Activated naive CD4-positive, alpha-beta T cell treated with Interleukin-2 at 50 U/mL for 16 hours (primary cell): ENCODE measurements at places on chromosomes 5 and 9.

GRCh38 chr5:135392256-135392655 lies 6.8 kb downstream of the MACROH2A1 start:
- no peak for DNase-seq

DNA sequence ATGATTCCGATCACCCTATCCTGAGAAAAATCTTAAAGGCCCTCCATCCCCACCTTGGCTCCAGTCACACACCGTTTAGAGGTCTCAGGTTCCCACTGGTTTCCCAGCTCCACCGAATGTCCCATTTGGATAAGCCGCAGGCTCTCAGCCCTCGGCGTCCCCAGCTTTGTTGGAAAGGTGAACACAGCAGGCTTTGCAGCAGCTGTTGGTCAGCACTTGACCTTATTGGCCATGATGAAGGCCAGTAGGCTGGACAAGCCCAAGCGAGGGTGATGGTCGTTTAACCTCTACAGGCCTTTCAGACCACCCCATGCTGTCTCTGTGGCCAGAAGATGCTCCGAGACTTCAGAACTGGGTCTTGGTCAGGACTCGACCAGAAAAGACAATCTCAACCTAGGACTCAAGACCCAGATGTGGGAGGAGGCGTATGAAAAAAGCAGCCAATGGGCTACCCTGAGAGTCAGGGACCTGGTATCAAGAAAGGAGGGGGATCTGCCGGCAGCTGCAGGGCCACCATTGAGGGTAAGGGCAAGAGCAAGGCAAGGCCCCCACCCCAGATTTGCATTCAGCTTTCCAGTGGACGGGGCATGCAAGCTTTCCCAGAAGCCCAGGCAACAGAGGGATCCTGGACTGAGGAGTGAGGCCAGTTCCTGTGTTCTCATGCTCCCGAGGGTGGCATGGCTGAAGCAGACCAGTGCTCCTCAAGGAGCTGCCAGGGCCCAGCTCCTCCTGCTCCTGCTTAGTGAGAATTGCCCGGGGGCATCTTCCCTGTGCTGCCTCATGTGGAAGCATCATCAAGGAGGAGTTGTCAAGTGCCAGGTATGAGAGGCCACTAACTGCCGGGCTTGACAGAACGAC lies 13.4 kb downstream of the UBE2QL1 start:
- no peak for DNase-seq

GRCh38 chr5:140214831-140215230 lies 39.8 kb downstream of the CYSTM1 start:
- no peak for DNase-seq

- DNase-seq: no peak
Measured at GRCh38 chr5:72661405-72661804, 154.2 kb upstream of the ZNF366 start.

- no peak for DNase-seq
Measured at GRCh38 chr5:130424341-130424740, 520.1 kb downstream of the CHSY3 start.

DNA sequence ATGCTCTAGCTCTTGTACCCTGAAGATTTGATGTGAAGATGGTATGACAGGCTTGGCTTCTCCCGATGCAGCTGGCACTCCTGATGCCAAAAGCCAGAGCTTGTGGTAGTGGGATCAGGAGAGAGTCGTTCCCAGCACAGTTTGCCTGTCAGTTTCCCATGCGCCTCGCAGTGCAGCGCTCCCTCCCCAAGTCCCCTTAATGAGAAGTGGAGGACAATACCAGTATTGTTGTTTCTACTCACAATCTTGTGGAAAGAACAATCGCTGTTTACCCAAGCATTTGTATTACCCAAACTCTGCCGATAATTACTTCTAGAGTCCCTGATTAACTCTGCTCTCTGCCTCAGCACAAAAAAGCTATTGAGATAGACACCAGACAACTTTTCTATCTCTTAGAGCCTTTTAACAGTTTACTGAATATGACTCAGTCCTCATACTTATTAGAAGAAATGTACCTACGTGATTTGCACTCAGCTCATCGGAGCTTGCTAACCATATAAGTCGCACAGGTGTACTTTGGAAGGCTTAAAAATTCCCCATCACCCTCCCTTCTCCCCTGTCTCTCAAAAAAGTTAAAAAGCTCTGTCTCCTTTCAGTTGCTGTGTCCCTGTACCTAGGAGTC lies 283.2 kb upstream of the TMEM161B start:
- no peak for DNase-seq

GRCh38 chr9:119596703-119597102 lies 227.5 kb upstream of the BRINP1 start:
- no peak for DNase-seq

GRCh38 chr5:36728697-36729543 lies 122.5 kb downstream of the SLC1A3 start:
- no peak for DNase-seq

GRCh38 chr9:69076550-69076949 lies 41.0 kb downstream of the FXN start:
- no peak for DNase-seq

DNA sequence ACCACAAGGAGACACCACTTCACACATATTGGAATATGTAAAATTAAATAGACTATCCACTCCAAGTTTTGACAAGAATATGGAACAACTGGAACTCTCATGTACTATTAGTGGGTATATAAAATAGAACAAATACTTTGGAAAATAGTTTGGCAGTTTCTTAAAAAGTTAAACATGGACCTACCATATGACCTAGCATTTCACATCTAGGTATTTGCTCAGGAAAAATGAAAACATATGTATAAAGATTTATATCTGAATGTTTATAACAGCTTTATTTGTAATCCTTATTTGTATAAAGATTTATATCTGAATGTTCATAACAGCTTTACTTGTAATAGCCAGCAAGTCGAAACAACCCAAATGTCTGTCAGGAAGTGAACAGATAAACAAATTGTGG lies 49.2 kb downstream of the ERP44 start:
- DNase-seq: no peak

DNA sequence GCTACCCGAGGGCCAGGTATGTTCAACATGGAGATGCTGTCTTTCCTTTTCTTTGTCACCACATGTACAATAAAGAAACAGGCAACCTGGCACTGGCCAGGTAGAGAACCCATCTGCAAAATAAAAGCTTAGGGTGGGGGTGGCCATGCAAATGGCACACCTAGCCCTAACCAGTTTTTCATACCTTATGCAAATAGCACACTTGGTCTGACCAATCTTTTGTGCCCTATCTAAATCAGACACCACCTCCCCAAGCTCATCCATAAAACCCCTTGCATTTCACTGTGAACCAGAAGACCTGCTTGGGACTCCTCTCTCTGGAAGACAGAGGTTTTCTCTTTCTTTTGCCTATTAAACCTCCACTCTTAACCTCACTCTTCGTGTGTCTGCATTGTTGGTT lies 33.9 kb downstream of the JAKMIP2 start:
- DNase-seq: no peak
